Stimulated activated CD8-positive, alpha-beta memory T cell treated with anti-CD3 and anti-CD28 coated beads, Interleukin-4, amount 100 ng/mL, for 48 hours (primary cell): ENCODE measurements at places on chromosomes 6 and 20.

DNA sequence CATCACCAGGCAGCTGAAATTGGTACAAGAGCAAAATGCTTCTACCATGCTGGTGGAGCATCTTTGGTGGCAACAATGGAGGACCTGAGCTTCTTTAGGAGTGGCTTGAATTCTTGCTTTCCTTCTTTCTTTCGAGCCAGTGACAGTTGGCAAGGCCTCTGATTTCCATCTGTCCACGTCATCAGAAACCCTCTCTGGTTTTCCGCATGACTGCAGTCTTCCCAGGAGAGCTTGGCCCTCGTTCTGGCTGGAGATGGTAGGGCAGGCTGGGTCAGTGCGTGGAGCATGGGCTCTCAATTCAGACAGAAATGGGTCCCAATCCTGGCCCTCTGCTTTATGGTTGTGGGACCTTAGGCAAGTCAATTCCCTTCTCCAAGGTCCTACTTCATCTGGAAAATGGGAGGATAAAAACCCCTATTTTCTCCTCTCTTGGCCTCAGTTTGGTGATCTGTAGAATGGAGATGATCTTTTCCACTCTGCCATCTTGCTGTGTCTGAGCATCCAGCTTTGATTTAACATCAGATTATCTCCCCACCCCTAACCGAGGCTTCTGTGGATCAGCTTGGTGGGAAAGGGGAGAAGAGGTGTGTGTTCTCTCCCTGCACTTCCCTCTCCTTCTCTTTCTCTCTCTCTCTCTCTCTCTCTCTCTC lies 3.6 kb upstream of the BPIFB1 start:
- no peak for DNase-seq

- DNase-seq = no peak
Measured at GRCh38 chr6:69958978-69959377, 92.6 kb downstream of the COL19A1 start.

DNA sequence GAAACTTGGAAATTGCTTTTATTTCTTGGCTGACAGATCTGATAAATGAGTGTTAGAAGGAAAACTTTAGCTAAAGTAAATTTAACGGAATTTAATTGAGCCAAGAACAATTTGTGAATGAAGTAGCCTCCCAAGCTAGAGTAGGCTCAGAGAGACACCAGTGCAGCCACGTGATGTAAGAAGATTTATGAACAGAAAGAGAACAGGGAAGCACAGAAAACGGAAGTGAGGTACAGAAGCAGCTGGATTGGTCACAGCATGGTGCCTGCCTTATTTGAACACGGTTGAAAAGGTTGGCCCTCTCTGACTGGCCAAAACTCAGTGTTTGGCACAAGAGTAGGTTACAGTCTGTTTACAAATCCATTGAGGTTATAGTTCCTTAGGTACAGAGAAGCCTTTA lies 29.5 kb upstream of the IFNGR1 start:
- no peak for DNase-seq

GRCh38 chr6:159894991-159895390 lies 4.2 kb downstream of the MAS1 start:
- DNase-seq = no peak

DNA sequence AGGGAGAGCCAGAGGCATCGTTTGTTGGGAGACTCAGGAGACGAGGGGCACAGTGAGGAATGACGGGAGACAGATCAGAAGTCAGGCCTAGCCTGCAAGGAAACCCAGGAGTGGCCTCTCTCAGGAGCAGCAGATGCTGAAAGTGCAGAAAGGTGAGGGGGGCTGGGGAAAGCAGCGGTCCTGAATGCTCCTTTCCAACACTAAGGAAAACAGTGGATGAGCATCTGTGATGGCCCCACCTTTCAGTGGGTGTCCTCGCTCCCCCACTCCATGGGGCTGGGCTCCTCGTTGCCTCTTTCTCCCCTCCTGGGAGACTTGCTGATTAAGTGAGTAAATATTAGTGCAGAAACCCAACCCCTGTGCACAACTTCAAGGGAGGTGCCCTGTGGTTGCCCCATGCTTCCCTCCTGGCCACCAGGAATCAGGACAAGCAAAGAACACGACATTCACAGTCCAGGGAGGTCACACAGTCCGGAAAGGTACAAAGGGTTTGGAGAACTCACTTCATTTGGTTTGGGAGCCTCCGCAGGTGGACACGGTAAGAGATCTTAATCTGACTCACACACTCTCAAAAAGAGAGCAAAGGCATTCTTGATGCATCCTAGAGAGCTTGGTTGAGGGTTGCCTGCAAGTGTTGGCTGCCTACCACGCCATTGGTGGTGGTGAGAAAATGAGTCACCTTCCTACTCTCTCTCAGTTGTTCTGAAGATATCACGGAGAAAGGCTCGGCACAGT lies 9.7 kb upstream of the BPIFB1 start:
- no peak for DNase-seq

DNA sequence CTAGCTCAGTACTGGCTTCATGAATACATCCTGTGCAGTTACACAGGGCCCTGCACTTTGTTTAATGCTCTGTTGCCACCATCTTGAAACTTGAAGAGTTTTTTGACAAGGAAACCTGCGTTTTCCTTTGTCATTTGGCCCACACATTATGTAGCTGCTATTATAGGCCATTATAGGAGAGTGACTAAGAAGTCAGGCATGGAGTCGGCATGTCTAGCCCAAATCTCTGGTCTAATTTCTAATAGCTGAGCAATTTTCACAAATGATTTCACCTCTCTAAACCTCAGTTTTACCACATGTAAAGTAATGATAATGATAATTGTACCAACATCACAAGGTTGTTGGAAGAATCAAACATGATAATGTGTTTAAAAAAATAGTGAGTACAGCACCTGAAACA lies 67.1 kb upstream of the MYLIP start:
- DNase-seq = no peak

- no peak for DNase-seq
Measured at GRCh38 chr20:46237736-46238135, 70.6 kb downstream of the CDH22 start.

GRCh38 chr6:55969526-55969925 lies 94.1 kb upstream of the BMP5 start:
- no peak for DNase-seq

- DNase-seq = no peak
Measured at GRCh38 chr6:22756365-22756764, 187.0 kb downstream of the HDGFL1 start.

- DNase-seq = no peak
Measured at GRCh38 chr6:4903121-4903520, 100.7 kb downstream of the RPP40 start.

GRCh38 chr6:106522562-106523250 lies 106.6 kb downstream of the RTN4IP1 start:
- DNase-seq = no peak

- DNase-seq = no peak
Measured at GRCh38 chr6:84897988-84898594, 133.7 kb upstream of the TBX18 start.

GRCh38 chr6:157097255-157097955 lies 225.9 kb downstream of the TMEM242 start:
- no peak for DNase-seq

DNA sequence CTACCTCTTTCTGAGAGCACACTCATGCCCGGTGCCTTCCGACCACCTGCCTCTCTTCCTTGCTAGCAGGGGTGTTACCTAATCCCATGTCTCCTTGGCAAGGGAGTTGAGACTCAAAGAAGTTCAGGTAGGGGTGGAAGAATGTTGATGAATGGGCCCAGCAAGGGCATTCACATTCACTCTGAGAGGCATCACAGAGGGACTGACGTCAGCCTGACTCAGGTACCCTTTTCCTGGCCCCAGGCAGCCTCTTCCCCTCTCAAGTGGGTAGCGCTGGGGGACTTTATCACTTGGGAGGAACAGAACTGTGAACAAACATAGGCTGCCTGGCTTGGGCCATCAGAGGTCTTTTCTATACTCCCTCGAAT lies 35.3 kb downstream of the HM13 start:
- no peak for DNase-seq

DNA sequence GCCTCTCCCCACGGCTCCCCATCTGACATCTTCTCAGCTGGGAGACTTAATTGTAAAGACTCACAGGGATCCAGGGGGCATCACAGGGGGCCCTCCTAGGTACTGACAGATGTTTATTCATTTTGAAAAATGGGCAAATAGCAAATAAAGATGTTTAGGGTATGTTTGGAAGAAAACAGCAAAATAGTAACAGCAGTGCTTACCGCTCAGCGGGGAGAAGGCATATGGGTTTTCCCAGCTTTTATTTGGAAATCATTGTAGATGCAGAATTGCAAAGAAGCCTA lies 2.7 kb upstream of the BIRC7 start:
- no peak for DNase-seq

- DNase-seq = no peak
Measured at GRCh38 chr6:20729086-20729485, 194.8 kb downstream of the CDKAL1 start.

DNA sequence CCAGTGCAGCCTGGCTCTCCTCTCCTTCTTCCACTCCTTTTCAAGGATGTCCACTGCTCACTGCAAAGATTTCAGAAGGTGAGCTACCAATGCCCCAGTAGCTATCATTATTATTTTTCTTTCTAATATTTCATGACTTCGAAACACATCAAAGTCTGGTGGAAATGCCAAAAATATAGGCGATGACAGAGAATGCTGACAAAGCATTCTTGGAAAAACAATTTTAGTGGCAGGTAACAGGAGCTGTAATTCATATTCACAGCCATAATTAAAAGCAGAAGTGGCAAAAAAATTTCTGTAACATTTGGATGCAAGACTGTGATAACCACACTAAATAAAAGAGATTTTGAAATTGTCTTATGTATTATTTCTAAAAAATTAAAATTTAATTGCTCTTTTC lies 133.6 kb downstream of the RALGAPA2 start:
- DNase-seq = no peak

DNA sequence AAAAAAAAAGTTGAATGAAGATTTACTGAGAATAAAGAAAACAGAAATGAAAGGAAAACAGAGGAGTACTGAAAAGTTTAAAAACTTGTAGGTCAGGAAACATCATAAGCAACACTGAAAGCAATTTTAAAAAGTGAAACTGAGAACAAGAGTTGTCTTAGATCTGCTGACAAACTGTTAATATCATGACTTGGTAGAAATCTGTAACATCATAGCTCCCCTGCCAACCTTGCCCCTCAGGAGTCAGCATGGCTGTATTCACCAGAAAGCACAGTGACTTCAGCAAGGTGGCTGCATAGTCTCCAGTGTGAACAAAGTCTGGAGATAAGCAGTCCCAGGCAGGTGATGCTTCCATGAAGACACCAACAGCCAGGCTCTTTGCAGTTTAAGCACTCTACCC lies 5.3 kb downstream of the NAA20 start:
- DNase-seq = no peak

DNA sequence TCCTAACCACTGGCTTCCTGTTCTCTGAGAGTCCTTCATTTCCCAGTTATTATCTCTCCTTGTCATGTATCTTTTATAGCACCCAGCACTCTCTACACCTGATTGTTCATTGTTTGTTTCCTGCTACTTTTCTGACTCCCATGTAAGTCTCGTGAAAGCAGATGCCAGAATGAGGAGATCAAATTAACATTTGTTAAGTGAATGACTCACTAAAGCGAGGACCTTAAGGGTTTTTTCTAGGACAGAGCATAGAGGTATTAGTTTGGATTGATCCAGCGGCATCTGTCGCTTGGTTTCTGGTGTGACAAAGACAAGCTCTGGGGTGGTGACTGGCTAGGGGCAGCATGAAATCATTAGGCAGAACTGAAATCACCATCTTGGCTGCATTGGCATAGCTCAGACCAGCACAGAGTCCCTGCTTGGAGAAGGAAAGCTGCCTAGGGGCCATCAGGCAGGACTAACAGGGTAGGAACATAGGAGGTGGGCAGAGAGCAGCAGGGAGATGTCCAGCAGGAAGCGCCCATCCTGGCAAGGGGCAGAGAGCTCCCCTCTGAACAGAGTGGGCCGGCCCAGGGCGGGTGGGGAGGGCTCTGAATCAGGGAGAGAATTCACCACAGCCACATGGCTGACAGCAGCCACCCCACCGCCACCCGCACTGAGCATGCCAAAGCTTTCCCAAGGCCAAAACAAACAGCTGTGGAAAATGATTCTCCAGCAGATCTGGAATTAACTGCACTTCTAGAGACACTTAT lies 97.1 kb upstream of the CEP85L start:
- no peak for DNase-seq

GRCh38 chr6:148271711-148272439 lies 70.8 kb upstream of the SASH1 start:
- no peak for DNase-seq

- no peak for DNase-seq
Measured at GRCh38 chr6:53005663-53006250, 10.7 kb upstream of the GSTA4 start.

GRCh38 chr20:57434390-57434700 lies 43.1 kb downstream of the RBM38 start:
- peak; percentile 45 for DNase-seq

DNA sequence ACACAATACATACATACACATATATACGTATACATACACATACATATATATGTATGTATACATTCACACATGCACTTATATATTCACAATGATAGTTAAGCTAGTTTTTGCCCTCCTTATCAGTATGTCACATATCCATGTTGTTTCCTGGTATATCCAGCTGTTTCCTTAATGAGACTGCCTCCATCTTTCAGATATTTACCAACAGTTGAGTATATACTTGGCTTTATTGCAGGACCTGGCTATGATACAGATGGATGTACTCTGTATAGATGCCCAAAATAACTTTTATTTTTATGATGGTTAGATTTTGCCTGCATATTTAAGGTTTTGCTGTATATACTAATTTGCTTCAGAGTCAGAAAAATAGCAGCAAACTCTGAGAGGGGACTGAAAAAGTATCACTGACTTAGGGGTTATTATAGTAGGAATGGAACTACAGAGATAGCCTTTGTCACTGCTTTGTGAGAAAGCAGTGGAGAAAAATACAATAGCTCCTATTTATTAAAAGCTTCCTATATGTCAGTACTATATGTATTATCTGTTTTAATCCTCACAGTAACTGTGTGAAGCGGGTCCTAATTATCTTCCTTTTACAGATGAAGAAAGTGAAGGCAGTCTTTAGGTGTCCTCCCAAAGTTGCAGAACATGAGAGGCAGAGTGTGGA lies 35.5 kb downstream of the CARMIL1 start:
- no peak for DNase-seq

- no peak for DNase-seq
Measured at GRCh38 chr6:100803264-100804045, 77.7 kb downstream of the ASCC3 start.

DNA sequence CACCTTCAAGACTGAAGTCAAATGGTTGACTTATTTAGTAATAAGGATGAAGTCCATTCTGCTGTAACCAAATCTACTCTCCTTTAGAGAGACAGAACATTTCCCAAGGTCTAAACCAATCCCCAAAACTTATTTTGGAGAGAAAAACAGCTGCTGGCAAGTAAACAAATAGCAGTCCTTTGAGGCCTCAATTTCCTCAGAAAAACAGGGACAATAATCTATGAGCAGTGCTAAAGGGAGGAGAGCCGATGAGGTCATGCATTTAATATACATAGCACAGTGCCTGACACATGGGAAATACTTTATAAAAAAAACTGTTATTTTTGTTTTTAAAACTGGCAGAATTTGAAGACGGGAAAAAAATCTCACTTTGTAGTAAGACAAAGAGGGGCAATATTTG lies 526.0 kb downstream of the EPM2A start:
- DNase-seq = no peak

GRCh38 chr6:141744194-141744925 lies 388.4 kb upstream of the GJE1 start:
- no peak for DNase-seq

- DNase-seq = no peak
Measured at GRCh38 chr6:83097204-83097603, 29.7 kb downstream of the DOP1A start.
